ENCODE measurements at places on chromosomes 2 and 18. TPM values are rescaled to one million over a fixed set of nuclear protein-coding genes. Genes with fewer than 3 reads are reported as not detected.

DNA sequence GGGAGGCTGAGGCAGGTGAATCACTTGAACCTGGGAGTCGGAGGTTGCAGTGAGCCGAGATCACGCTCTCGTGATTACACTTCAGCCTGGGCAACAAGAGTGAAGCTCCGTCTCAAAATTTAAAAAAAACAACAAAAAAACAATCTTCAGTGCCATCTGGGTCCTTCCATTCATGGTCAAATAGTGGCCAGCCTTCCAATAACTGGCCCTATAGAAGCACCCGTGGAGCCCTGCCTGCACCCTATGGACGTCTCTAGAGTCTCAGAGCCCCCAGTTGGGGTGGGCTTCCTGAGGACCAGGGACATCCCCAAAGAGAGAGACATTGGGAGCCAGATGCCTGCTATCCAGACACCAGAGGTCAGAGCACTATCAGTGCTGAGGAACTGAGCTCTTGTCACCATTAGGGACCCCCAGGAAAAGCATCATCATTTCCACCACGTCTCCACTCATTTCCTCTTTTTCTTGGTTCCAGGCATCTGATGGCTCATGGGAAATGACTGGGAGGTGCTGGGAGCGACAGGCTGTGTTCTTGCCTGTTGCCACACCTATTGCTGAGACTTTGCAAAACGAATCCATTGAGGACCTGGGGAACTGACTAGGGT, 9.4 kb downstream of the NEU2 start:
- DNase-seq: no peak

GRCh38 chr18:12074736-12075135, 18.9 kb upstream of the ANKRD62 start:
- no peak for DNase-seq

GRCh38 chr2:24761866-24762265, 31.3 kb downstream of the PTRHD1 start:
- no peak for DNase-seq

DNA sequence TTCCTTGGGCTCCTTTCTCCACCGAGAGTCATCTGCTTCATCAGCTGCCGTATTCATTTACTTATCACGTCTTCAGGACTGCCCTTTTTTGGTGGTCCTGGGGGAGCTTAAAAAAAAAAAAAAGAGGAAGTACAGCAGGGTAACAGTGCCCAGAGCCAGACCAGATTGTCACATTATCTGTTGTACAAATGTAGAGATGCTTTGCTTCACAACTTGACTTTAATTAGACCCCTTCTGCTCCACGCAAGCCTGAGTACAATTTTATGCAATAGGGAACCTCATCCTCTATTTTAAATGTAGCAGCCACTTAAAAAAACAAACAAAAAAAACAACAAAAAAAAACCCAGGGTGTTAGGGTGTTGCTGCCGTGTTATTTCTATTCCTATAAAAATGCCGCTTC, 128.3 kb downstream of the PRPF40A start:
- DNase-seq: no peak

DNA sequence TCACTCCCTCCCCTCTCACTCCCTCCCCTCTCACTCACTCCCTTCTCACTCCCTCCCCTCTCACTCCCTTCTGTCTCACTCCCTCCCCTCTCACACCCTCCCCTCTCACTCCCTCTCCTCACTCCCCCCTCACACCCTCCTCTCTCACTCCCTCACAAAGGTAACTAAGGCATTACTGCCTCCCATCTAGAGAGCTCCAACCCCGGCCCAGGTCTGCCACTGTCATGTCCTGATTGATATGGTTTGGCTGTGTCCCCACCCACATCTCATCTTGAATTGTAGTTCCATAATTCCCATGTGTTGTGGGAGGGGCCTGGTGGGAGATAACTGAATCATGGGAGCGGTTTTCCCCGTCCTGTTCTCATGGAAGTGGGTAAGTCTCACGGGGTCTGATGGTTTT, 359.9 kb upstream of the MYT1L start:
- DNase-seq: no peak

DNA sequence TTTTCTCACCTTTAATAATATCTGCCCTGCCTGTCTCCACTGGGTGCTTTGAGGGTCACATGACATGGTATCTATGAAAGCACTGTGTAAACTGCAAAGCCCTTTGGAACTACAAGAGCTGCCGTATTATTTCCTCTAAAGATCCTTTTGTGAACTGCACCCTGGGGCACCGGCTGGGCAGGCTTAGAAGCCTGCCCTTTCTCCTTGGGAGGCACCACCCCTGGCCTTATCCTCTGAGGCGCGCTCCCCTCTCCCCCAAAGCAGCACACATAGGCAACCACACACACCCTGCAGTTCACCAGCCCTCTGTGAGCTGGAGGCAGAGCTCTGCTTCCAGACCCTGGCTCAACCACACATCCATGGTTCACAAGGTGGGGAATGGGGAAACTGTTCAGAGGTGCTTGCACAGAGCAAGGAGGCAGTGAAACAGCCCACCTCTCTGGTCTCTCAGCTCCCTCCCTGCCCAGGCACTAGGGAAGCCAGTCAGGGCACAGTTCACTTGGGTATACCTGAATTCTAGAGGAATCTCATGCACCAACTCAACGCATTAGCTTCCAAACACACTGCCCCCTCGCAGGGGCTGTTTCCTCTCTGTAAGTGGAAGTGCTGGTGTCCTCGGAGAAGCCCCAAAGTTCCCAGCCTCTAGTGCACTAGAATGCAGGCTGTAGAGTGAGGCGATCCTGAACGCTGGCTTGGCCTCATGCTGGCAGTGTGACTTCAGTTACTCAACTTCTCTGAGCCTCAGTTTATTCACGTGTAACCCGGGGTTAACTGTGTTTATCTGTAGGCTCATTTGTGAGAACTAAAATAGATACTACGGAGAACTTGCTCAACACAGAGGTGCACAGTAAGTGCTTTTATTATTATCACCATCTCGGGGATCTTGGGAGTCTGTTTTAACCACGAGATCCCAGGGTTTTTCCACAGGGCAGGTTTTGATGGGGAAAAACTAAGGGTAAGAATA, 11.0 kb downstream of the SIGLEC15 start:
- no peak for DNase-seq

- no peak for DNase-seq
Measured at GRCh38 chr2:108492364-108492763, 41.9 kb upstream of the LIMS1 start.

- DNase-seq: no peak
Measured at GRCh38 chr2:192940767-192941166, 746.0 kb upstream of the TMEFF2 start.

GRCh38 chr18:50286391-50287027, 983 bp downstream of the CXXC1 start:
- DNase-seq: no peak

- DNase-seq: no peak
Measured at GRCh38 chr2:121334581-121335293, 49.7 kb upstream of the TFCP2L1 start.

Gene UGT1A4
- not detected for total RNA-seq

Gene LAMA3
- total RNA-seq: 7.1 TPM

Gene RAB6D
- not detected for total RNA-seq

Gene MARCHF4
- total RNA-seq: 21.5 TPM

Gene CENPO
- 42.2 TPM for total RNA-seq

Gene MROH2A
- not detected for total RNA-seq
